ENCODE measurements at places on chromosomes 5 and 9.

DNA sequence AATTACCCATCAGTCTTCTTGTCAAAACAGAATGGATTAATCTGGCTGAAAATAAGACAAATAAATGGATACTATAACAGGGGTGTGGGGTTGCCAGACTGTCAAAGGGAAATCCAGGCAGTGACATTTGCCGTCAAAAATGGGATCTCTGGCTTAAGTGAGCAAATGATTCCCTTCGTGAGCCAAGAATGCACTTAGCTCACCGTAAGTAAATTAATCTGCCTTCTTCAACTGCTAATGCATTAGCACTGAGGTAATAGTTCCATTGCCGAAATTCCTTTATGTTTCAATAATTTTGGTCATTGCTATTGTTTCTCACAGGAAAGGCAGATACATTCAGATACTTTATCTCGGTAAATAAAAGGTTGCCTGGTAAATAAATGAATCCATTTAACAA lies 377.8 kb downstream of the KIAA0825 start:
- no peak for DNase-seq

GRCh38 chr9:121975801-121976277 lies 117.3 kb downstream of the TTLL11 start:
- DNase-seq: no peak

DNA sequence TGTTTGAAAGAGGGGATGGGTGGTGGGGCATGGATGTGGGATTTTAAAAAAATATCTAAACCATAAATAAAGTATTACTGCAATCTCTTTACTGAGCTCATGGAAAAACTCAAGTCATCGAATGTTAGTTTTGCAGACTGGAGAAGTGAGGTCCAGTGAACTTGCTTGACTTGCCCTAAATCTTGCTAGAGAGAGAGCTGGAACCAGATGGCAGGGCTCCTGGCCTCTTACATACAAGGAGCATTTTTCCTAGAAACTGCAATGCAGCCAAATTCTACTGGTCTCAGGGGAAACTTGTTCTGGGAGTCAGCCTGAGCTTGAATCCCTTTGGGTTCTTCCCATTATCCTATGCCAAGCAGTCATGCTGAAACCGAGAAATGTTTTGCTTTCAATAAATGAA lies 2.9 kb upstream of the TGFBI start:
- no peak for DNase-seq

DNA sequence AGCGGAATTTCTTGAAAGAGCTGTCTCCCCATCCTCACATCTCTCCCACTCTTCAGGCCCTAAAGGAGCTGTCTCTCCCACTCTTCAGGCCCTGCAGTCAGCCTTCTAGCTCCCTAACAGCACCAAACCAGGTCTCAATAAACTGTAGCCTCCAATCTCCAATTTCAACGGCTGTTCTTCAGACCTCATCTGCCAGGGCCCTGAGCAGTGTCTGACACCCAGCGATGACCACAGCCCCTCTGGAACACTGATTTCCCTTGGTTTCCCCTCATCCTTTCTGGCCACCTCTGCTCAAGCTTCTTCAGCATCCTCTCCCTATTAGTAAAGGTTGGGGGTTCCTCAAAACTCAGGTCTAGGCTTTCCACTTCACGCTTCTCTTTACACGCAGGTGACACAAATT lies 1.6 kb upstream of the P4HA2 start:
- DNase-seq: no peak

DNA sequence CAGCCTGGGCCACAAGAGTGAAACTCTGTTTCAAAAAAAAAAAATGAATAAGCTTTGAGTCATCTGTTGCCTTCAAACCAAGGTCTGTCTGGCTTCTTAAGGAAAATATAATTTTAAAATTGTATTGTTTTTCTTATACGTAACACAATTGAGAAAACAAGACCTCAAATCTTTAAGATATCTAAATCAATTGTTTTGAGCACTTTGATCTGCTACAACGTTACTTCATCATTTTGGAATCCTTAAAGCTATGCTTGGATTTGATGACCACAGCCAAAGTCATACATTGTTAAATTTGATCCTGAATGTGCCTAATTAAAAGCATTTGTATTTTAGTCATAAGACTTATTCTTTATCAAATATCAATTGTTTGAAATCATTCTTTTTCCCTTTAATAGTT lies 37.7 kb upstream of the VCAN start:
- DNase-seq: no peak

DNA sequence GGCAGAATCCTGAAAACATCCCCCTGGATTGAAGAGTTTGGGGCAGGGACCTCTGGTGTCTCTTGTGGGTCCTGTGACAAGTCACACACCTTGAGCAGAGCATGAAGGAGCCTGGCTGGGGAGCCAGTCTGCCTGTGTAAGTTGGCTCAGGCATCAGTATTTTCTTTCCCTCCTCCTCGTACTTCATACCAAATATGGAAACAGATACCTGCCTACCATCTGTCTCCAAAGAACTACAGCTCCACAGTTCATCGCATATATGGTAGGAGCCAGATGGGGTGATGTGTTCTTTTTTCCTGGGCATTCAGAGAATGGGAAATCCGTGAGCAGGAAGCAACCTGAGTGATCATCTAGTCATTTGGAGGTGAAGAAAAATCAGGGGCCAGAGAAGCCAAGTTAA lies 177.3 kb upstream of the RAD23B start:
- DNase-seq: no peak

- no peak for DNase-seq
These were observed 538.2 kb downstream of the CYLC2 start for GRCh38 chr9:103533318-103533717.

GRCh38 chr5:58075907-58076306 lies 384.0 kb downstream of the PLK2 start:
- no peak for DNase-seq

GRCh38 chr9:133971981-133972941 lies 19.9 kb downstream of the VAV2 start:
- DNase-seq: no peak

DNA sequence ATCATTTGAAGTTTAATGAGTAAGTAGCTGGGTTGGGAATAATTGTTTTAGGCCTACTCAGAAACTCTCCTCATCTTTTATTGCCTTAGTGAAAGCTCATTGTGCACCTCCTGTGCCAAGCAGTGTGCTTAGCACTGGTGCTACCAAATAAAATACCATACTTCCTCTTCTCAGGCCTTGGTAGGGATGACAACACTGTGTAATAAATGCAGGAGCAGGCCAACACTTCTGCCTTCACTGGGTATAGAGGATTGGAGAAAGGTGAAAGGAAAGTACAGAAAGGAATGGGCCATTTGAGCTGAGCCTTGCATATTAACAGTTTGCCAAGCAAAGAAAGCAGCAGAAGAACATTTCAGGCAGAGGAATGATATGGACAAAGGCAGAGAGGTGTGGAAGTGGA lies 285.7 kb downstream of the NR3C1 start:
- DNase-seq: no peak

DNA sequence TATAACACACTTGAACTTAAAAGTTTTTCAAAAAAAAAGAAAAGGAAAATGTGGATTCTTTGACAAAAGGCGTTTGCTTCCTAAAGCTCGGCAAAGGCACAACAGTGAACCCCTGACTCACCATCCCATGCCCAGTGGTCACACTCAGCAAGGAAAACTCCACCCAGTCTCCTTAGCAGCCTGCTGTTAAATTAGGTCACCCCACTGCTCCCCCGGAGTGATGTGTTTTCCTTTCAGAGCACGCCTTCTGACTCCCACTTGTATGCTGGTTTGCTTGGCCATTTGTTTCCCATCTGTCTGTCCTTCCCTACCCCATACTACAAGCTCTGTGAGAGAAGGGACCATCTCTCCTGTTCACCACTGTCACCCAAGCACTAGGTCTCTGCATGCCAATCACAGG lies 23.8 kb downstream of the RETREG1 start:
- no peak for DNase-seq

GRCh38 chr5:118692811-118693342 lies 295.5 kb downstream of the DTWD2 start:
- no peak for DNase-seq

DNA sequence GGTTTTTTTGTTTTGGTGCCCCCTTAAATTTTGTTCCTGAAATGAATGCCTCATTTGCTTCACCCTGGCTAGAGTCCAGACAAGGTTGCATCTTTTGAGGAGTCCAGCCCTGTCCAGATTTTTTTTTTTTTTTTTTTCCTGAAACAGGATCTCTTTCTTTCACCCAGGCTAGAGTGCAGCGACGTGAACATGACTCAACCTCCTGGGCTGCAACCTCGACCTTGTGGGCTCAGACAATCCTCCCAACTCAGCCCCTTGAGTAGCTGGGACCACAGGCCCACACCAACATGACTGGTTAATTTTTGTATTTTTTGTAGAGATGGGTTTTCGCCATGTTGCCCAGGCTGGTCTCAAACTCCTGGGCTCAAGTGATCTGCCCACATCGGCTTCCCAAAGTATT lies 469.0 kb upstream of the BRINP1 start:
- no peak for DNase-seq

GRCh38 chr5:573976-574375 lies 38.2 kb upstream of the CEP72 start:
- DNase-seq: no peak

DNA sequence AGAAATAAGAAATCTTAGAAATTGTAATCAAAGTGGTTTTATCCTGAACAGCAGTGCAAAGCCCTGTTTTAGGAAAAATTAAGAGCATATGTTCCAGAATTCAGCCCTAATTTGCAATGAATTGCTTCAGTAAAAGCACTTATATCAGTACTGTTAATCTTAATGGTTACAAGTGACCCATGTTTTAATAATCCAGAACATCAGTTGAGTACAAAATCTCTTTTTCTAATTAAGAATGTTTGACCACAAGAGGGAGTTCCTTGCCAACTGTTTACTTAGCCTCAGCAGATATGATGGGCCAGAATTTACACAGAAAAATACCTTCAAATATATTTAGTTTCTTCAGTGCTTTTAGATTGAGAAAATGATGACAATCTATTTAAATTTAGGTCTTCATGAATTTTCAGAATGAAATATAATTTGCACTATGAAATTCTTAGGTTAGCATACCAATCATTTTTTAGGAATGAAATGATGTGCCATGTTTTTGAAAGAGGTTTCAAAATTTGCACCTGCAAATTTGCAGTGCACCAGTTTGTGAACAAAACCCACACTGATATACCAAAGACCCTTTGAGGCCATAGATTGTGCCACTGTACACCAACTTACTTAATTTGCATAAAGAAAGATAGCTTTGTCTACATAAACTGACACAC lies 926.3 kb upstream of the ARRDC3 start:
- DNase-seq: no peak

GRCh38 chr9:99050924-99051323 lies 54.0 kb upstream of the TGFBR1 start:
- DNase-seq: no peak

DNA sequence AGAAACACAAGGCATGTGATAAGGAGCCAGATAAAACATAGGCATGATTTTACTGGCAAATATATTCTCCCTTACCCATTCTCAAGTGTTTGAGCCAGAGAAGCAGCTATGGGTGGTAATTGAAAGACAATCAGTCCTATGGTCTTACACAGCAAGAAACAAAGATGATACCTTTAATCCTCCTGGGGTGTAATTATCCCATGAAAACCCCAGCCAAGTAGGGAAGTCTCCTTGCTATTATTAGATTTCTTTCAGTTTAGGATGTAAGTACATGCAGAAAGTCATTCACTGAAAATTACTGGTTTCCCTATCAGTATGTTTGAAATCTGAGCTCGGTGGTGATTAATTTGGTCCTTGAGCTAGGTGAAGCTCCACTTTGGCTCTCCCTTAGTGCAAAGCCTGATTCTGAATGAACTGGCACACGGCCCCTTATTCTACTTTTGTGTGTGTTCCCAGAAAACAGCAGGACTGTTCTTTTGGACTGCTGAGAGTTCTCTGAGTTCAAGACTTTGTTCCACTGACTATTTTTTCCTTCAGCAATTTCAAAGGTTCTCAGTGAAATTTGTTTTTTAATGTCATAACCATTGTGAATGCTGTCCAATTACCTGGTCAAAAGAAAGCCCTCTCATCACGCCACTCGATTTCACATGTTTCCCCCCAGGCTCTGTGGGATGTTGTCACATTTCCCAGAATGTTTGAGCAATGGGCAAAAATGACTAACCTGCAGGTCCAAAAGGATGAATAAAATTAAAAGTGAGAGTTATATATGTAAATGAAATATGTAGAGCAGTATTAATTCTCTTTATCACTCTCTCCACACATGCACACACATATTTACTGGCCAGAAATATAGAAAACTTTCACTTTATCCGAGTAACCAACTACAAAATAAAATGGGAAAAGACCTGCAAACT lies 343.0 kb downstream of the RAB3C start:
- DNase-seq: no peak

- DNase-seq: no peak
These were observed 71.6 kb downstream of the NNT start for GRCh38 chr5:43674536-43674935.

GRCh38 chr5:112201141-112201540 lies 217.9 kb downstream of the EPB41L4A start:
- no peak for DNase-seq

GRCh38 chr5:91225848-91226686 lies 157.1 kb downstream of the ARRDC3 start:
- DNase-seq: peak; percentile 37

GRCh38 chr9:5443850-5444249 lies 6.1 kb upstream of the PLGRKT start:
- DNase-seq: no peak

DNA sequence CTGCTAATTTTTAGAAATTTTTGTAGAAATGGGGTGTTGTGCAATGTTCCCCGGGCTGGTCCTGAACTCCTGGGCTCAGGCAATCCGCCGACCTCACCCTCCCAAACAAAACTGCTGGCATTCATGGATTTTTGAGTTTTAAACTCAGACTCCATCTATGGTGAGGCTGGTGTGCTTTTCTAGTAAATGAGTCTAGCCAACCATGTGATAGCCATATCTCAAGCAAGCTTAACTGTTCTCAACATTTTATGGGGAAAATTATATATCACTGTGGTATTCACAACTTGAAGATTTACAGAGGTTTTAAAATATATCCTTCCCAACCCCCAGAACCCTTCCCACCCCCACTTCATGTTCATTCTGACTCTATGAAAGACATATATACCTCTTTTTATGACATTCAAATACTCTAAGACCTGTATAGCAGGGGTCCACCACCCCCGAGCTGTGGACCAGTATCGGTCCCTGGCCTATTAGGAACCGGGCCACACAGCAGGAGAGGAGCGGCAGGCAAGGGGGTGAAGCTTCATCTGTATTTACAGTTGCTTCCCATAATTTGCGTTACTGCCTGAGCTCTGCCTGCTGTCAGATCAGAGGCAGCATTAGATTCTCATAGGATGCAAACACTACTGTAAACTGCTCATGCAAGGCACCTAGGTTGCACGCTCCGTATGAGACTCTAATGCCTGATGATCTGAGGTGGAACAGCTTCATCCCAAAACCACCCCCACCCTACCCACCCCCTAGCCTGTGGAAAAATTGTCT lies 4.5 kb upstream of the NADK2 start:
- no peak for DNase-seq
